Renal cortical epithelial cell (primary cell): ENCODE measurements at places on chromosomes 3 and 15. TPM values are rescaled to one million over a fixed set of nuclear protein-coding genes. Genes with fewer than 3 reads are reported as not detected.

DNA sequence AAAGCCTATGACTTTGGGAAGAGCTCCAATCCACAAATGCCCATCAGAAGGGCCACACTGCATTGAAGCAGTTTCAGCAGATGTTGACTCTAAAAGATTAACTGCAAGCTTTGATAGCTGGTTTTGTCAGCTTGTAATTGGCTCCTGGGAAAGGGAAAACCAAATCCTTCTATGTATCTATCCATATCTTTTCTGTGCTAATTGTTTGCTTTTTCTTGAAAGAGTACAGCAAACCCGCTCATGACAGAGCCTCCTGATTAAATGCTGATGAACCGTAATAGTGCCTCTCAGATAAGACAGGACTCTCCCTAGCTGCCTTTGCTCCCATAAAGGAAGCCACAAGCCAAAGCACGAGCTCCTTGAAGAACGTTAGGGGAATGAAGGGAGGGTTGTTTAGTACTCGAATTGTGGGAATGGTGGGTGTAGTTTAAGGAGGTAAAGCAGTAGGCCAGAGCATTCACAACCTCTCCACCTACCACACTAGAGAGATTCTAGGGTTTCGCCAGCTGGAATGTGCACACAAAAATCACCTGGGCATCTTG is 33.6 kb upstream of the LRIG1 start:
- no peak for DNase-seq

The COMMD2 gene
- total RNA-seq: 47.6 and 54.2 TPM in 2 replicates

The LIPH gene
- 9.6 and 10.9 TPM in 2 replicates for total RNA-seq

The ARL6IP5 gene
- total RNA-seq: 160 and 196 TPM in 2 replicates

DNA sequence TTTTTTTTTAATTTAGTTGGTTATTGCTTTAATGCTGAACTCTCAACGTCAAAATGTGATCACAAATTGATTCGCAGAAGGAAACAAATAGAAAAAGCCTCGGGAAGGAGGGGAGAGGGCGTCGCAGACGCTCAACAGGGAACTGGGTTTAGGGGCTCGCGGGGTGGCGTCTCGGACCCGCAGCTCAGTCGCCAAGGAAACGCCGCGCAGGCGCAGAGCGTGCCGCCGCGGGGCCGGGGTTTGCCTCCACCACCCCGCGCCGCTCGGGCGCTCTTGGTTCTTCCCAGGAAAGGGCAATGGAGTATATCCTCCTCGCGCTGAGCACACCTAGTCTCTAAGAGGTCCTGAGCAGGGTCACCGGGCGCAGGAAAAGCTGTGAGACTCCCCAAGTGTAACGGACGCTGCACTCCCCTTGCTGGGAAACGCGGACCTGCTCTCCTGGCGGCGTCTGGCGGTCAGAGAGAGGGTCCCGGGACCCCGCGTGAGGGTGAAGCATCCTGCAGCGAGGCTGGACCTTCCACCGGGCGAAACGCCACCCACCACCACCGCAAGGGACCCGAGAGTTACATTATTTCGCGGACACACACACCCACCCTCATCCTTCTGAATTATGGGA is 753 bp downstream of the PLCH1 start:
- peak; percentile 47 for DNase-seq
